ENCODE measurements at places on chromosomes 12 and 14.

GRCh38 chr12:124259154-124260066, 35.5 kb upstream of the RFLNA start:
- DNase-seq = no peak

DNA sequence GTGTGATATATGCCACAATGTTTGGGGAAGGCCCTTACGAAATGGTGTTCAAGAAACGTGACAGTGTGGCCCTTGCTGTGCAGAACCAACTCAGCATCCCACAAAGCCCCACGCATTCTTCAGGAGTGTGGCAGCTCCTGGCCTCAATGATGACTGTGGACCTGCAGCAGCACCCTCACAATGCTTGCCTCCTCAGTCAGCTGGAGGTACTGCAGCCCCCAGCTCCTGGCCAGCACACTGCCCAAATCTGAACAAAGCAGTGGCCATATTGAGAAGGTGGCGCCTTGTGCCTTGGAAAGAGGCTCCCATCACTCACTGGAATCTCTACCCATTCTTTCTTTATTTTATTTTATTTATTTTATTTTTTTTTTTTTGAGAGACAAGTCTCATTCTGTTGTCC, 10.4 kb downstream of the POLE2 start:
- no peak for DNase-seq

- DNase-seq = no peak
Measured at GRCh38 chr14:103362780-103363179, 22.4 kb upstream of the MARK3 start.

DNA sequence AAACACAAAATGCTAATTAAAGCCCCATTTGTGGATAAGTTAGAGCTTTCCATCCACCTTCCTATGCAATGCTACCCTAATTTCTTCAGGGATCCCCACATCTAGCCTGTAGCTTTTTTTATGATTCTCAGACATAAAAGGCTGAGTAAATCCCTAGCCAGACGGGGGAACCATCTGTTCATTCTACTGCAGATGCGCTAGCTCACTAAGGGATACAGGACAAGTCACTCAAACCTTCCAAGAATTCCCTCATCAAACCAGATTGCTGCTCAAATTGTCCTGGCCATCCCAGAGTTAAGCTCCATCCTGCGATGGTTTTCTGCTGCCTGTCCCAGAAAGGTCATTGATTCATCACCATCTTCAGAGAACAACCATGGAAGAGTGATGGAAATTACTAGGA, 56.7 kb downstream of the MYRFL start:
- DNase-seq = no peak

GRCh38 chr12:9694241-9694640, 24.7 kb downstream of the CLEC2D start:
- DNase-seq = no peak

- DNase-seq = no peak
Measured at GRCh38 chr12:83084516-83085234, 398.0 kb downstream of the TMTC2 start.

DNA sequence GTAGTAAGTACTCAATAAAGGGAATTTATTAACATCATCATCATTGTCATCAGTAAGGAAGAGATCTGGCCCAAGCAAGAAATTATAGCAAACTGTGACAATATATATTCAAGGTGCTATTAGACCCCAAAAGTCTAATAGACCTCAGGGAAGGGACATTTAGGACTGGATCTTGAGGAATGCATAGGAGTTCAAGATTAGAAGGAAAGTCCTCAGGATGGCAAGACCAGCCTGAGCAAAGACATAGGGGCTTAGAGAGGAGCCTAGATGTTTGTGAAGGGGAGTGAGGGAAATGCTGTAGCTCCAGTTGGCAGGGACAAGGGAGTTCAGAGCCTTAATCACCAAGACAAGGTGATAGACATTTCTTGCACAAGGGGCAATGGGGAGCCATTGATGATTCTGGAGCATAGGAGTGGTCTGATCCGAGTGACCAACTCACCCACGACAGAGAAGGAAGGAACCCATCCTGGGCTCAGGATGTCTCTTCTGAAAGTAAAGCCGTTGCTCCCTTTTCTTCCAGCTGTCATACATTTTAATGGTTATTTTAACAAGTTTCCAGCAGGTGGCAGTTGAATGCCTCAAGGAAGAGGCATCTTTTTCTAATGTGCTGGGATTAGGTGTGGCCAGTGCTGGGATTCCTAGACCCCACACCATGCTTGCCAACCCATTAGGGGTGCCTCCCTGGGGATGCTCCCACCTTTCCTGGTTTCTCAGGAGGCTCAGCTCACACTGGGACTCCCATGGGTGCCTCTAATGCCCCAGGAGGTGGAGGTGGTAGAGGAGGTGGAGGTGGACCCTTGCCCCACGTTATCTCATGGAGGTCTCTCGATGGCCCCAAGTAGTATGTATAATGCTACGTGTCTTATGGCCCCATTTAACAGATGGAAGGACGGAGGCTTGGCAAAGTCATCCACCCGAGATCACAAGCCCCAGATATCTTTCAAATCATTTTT, 37.8 kb downstream of the PHETA1 start:
- no peak for DNase-seq

DNA sequence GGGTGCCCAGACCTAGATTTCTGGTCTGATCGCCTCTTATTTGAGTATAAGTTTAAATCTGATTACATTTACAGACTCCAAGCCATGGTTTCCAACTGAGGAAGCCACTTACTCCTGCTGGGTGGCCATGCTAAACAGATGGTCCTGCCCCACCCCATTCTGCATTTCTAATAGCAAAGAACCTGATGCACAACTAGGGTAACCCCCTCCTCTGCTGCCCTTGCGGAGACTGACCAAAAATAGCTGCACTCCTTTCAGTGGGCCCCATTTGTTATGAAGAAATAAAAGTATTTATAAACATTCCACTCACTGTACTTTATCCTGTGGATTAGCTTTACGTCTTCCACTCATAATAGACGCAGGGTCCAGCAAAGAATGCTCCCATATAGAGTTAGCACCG, 6.8 kb downstream of the GIT2 start:
- no peak for DNase-seq

DNA sequence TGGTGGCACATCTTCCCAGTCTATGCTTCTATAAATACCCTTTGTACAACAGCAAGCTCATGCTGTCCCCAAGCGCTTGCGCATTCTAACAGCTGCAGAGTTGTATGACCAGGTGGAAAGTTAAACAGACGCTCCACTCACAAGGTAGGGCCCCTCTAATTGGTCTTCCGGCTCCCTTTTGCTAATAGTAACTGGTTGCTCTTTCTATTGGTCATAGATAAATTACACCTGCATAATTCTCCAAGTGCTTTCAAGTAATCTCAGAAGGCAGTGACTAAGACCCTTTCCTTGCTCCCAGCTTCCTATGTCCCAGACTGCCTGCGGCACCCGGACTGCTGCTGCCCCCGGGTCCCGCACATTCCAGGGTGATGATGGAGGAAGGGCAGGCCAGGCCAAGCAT, 6.1 kb upstream of the TSPAN9 start:
- no peak for DNase-seq

- no peak for DNase-seq
Measured at GRCh38 chr14:102020058-102020971, 55.9 kb downstream of the DYNC1H1 start.

DNA sequence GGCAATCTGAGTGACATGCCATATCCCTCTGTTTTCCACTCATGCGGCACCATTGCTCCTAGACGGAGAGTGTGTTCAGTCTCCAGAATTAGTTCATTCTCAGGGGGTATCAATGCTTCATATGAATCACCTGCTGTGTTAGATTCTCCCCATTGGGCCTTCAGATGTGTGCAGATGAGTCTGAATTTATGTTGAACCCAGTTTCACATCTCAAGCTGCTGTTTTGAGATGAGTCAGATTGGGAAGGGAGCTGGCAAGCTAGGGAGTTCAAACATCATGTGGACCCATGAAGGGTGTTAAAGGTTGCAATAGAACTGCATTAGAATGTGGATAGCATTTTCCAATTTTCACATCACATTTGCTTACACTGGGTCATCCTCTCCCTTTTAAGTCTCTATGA, 46.9 kb upstream of the KCNA1 start:
- DNase-seq = no peak

GRCh38 chr12:96083020-96083719, 47.8 kb upstream of the LTA4H start:
- DNase-seq = no peak

GRCh38 chr14:54175298-54175942, 218.8 kb upstream of the BMP4 start:
- DNase-seq = peak; percentile 75

DNA sequence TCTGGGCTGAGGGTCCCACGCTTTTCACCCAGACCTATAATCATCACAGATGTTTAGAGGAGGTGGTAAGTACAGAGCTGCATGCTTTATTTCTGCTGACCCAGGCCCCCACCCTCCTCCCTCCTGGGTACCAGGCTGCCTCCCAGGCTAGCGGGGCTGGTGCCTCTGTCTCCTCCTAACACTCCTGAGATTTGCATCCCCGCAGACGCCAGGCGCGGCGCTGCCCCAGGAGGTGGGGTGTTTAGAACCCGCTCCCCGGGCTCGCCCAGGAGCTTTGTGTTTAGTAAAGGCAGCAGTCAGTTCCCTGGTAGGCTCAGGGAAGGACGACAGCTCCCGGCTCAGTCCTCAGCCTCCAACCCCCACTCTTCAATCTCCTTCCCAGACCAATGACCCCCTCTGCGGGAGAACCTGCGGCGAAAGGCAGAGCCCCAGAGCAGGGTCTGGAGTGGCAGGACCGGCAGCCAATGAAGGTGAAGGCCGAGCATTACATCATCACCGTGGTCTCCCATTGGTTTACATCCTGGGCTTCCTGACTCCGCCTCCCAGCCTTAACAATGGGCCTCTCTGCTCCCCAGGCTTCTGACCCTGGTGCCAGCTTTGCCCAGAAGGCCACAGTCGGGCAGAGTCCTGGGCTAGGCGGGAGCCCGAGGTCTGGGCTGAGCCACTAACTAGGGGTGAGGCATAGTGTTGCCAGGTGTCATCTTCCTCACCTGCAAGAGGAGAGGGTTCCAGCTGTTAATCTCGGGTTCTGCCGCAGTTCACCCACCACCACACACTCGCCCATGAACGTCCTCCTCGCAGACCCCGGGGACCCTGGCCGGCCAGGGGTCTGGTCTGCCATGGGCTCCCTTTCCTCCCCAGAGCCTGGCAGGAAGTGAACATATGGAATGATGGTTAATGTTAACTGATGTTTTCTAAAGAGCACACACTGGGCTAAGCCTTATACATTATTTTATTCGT, 57.5 kb downstream of the CALM1 start:
- no peak for DNase-seq

DNA sequence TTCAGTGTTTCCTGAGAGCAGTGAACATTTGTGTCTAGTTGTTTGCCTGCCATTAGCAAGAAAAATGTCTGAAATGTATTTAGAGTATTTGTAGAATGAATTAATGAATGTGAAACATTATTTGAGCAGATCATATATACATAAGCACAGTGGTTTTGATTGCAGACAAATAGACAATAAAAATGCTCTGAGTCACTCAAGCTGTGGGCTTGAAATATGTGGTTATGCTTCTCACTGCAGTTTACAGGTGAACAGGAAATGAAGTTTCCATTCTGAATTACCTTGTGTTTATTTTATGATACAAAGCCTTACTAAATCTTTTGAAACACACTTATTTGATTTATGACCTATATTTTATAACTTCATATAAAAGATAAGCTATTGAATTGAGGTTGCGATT, 827.7 kb downstream of the TMTC2 start:
- DNase-seq = no peak

DNA sequence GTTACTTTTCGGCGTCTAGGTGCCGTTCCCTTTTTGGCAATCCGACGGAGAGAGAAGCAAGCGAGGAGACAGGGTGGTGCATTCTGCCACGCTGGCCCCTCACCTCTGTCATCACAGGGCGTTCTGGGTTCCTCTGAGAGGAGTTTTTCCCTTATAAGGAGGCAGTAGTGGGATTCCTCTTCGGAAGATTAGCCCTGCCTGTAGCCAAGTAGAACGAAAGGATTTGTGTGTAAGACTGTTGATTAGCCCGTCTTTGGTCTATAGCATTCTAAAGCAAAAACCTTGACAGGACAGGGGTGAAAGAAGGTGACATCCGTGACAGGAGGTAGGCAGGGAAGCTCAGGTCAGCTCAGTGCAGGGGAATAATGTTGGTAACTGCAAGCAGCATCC, 9.1 kb upstream of the NEMF start:
- DNase-seq = peak; percentile 18

DNA sequence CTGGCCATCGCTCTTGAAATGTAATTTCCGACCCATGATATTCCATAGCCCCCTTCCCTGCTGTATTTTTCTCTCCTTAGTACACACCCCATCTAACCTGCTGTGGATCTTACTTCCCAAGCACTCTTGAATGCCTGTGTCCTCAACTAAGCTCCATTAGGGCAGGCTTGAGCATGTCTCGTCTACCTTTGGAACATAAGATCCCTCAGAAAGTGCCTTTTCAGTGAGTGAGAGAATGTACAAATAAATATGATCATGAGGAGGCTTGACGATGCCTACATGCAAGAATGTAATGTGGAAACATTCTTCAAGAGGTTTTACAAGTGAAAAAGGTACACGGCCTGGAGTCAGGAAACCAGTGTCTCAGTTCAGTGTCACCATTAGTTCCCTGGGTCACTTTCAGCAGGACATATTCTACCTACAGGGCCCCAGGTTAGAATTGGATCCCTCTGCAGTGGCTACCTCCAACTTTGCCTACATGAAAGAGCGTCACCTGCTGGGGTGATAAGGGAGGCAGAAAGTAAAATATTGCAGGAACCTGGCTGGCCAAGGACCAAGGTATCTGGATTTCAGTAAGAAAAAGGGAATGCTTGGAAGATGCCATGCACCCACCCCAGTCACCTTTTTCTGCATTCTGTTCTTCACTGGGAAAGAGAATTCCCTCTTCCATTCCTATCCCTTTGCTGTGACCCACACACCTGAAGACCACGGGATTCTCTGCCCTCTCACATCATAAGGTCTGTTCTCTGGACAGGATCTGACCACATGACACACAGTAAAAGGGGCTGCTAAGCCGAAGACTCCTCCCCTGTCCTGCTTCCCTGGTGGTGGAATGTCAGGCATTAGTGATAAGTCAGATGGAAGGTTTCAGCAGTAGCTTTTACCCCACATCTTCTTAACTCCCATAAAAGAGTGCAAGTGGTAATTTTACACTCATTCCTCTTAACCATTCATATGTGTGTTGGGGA, 24.6 kb upstream of the SERPINA1 start:
- DNase-seq = no peak
